SK-N-MC (cell line): ENCODE measurements at places on chromosomes 1 and 21.

DNA sequence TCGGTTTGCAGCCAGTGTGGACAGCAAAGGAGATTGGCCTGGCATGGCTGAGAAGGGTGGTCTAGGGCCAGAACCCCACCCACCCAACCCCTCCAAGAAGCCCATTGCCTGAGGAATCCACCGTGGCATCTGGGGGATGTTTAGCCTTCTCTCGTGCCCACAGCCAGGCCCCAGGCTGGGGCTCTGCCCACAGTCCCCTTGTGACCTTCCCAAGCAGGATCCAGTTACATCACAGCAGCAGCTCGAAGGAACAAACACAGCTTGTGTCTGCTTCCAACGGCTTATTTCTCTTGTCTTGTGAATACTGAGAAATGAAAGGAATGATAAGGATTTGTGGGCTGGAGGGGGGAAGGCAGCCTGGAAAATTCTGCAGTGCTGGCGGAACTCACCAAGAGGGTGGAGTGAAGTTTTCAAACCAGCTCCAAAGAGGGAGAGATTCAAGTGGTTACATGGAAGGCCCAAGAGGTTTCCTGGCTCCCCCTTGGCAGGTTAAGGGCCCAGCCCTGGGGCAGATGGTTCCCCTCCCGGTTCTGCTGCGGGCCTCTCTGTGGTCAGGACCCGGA lies 61.6 kb downstream of the DHRS3 start:
- DNase-seq, result peak; percentile 5

GRCh38 chr21:25944082-25944481 lies 209.3 kb downstream of the GABPA start:
- DNase-seq, result no peak

DNA sequence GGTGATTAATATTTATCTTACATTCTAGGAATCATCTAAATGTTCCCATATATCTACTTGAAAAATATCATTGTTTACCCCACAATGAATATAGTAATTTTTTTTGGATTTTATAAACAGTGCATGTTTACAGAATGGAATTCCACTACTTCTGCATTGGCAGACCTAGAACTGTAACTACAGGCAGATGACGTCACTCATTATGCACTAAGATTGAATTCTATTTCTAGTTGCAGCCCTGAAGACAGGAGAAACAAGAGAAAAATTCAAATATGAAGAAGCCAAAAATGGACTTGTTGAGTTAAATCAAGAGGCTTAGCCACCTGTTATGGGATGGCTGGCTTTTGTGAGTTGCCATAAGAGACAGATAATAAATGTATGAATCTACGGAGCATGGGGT lies 364.7 kb downstream of the PCP4 start:
- no peak for DNase-seq

- DNase-seq, result no peak
Measured at GRCh38 chr1:206700445-206701036, 15.8 kb downstream of the MAPKAPK2 start.

GRCh38 chr1:222618001-222618879 lies at the start of gene MIA3:
MIA3 (plus strand) TSS chr1:222618097; CDS start chr1:222618111, 14 bp downstream.
- DNase-seq, result no peak

- DNase-seq, result no peak
Measured at GRCh38 chr21:45910548-45911221, 70.9 kb upstream of the COL6A1 start.

DNA sequence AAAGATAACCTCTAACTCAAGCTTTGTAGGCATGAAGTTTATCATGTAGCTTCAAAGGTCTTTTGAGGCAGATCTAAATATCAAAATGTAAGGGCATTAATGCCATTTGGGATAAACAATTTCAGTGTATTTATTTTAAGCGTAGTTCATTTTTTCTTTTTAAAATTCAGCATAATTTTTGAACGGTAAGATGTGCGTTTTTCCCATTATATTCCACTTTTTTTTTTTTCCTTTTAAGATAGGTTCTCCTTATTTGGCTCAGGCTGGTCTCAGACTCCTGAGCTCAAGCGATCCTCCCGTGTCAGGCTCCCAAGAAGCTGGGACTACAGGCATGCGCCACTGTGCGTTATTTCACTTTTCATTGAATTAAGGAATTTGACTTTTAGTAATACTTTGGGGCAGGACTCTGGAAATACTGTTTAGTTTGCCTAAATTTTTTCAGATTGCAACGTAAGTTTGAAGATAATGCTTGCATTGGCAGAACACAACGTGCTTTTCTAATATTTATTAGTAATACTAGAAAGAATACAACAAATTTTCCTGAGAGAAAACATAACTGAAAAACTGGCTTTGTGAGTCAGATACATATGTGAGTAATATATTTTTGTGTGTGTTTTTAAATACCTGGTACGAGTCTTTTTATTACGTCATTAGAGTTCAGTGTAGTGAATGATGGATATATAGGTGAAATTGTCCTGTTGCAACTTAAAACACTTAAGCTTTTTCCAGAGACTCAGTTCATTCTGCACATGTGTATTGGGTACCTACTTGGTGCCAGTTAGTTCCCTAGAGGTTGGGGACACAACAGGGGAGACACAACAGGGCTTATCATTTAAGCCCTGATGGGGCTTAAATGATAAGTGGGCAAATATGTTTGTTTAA lies 2.2 kb downstream of the RALGPS2 start:
- DNase-seq, result no peak

DNA sequence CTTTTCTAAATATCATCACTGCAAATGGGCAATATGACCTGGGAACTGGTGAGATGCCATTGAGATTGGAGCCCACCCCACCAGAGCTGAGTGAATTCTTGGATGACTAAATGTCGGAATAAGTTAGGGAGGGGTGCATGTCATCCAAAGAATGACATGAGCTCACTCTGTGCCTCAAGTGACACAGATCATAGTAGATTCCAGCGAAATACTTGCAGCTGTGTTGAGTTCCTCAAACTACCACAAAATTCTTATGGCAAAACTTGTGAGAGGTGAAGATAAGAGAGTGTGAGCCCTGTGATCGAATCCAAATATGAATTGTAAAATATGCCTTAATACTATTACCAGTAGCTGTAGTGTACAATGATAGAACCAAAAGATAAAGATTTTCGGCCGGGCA lies 2.3 kb upstream of the TCP10L start:
- DNase-seq, result no peak

- DNase-seq, result no peak
Measured at GRCh38 chr1:58437623-58438022, 108.9 kb downstream of the OMA1 start.

DNA sequence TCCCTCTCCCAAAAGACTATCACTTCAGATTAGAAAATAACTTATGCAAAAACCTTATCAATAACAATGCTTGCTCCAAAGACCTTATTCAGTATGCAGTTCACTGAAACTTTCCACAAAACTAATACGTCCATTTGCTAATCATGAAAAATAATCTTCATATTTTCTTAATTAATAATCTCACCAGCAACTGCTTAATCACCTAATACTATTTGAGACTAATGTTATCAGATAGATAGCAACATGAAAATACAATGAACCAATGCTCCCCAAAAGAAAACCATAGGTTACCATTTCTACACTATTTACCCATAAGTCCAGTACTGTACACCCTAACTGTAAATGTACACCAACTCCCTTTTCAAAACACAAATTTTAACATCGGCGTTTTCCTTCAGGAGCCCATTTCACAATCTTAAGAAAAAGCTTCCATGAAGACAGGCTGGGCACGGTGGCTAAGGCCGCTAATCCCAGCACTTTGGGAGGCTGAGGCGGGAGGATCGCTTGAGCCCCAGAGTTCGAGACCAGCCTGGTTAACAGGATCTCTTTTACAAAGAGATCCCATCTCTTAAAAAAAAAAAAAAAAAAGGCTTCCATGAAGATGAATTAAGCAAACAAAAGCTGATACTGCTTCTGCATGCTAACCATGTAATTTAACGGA lies 1.7 kb downstream of the GNB1 start:
- DNase-seq, result no peak

GRCh38 chr1:81710857-81711256 lies 89.9 kb upstream of the ADGRL2 start:
- DNase-seq, result no peak
